ENCODE measurements at places on chromosomes 6 and 20.

DNA sequence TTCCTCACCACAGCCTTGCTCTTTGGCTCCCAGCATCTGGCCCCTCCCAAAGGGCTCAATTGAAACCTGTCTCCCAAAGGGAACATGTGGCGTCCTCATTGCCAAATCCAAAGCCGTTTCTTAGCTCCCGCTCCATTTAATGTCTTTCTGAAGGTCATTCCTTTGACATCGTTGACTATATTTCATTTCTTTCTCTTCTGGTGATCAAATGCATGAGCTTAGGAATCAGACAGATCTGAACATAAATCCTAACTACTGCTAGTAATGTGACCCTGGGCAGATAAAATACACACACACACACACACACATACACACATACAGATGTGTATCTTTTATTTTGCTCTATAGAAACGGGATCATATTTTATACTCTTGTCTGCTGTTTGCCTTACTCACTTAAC is 964.7 kb upstream of the FLRT3 start:
- no peak for DNase-seq

DNA sequence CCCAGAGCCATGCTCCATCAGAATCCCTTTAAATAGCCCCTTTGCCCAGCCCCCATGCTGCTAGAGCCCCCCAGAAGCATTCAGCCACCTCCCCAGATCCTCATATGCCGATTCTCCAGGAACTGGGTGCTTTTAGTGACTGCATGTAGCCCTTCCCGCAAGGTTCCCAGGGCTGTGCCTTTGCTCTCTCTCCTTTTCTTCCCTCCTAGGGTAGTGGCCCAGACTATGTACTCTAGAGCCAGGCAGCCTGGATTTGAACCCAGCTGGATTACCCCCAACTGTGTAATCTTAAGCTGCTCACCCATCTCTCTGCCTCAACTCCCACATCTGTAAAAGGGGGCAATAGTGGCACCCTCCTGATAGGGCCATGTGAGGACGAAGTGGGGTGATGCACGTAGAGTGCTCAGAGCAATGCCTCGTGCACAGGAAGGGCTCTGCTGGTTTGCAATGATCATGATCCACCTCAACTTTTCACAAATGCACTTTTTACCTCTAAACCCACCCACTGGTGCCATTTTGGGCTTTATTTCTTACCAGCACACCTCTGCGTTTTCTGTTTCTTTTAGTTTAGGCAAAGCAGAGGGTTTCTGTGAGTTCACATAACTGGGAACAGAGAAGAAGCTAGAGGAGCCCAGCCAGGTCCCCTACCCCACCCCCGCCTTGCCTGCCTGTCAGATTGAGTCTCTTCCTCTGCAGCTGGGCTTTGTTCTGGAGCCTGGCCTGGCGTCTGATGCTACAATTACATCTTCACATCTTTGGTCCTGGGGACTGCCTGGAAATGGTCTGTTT is 396.5 kb downstream of the RNGTT start:
- no peak for DNase-seq

DNA sequence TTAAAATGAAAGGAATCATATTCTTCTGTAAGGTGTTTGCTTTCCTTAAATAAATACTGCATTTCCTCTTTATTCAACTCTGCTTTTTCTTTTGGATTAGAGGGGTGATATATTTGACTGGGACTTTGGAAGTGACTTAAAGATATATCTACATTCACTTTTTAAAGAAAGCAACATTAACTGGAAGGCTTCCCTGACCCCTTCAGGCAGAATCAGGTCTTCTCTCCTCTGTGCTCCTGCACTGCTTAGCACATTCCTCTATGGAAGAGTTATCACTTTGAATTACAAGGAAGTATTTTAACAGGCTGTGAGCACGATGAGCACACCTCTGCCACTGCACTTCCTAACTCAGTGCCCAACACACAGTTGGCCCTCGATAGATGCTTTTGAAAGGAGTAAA is 59.2 kb upstream of the POU3F2 start:
- no peak for DNase-seq

DNA sequence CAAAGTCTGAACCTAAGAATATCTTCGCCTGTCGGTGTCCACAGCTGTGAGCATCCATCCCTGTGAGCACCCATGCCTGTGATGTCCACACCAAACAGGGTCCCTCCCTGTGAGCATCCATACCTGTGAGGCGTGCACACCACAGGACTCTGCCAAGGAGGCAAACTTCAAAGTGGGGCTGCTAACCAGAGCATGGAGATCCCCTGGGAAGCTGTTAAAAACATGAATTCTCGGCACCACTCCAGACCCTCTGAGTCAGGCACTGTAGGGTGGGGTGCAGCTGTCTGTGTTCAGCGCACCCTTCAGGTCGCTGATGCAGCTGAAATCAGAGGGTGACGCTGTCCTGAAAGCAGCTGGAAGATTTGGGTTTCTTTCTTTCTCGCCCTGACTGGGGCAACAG is 85.4 kb upstream of the NXT1 start:
- DNase-seq = no peak

GRCh38 chr6:33628401-33628964 is 7.4 kb downstream of the ITPR3 start:
- no peak for DNase-seq

DNA sequence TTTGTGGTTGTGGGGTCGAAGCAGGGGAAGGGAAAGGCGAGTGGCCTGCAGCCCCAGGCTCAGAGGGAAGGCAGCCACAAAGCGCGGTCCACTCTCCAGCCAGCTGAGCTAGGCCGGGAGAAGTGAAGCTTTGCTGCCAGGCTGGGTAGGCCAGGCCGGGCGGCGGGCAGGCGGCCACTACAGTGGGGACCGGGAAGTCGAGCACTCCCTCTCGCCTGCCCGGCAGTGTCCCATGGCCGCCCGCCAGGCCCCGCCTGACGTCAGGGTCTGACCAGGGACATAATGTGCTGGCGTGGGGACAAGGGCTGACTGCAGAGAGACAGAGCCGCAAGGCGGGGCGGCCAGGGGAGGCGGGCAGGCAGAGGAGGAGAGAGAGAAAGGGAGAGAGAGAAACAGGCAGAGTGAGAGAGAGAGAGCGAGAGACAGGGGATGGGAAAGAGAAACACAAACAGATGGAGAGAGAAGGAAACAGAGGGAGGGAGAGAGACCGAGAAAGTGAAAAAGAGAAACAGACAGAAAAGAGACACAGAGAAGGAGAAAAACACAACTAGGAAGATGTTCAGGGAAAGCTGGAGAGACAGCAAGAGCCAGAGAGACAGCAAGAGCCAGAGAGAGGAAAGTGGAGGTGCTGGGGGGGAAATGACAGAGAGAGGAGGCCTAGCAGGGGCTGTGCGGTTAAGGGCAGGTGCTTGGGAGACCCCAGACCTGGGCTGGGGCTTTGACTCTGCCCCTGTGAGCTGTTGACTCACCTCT is 94.5 kb upstream of the PTPN1 start:
- DNase-seq = peak; percentile 87

DNA sequence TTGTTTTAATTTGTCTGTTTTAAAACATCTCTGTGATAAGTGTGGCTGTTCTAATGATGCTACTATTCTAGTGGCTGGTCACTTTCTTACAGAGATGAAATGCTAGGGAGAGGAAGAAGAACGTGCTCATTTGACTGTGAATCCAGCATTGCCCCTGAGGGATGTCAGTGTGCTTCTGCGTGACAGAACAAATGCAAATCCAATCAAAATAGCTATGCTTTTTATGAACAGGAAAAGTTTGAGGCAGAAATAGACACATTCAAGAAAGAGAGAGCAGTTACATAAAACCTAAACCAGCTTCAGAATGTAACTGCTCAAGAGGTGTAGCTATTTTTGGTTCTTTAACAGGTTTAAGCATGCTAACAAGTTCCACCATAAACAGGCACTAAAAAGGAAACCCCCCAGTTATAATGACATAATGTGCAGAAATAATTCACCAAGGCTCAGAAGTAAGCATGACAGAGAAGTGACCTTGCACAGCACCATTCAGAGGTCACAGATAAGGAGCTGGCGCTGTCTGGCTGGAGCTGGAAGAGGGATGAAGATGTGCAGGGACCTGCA is 385.3 kb downstream of the EPM2A start:
- no peak for DNase-seq

GRCh38 chr20:46799781-46800408 is 90.4 kb downstream of the SLC2A10 start:
- no peak for DNase-seq

GRCh38 chr6:45986746-45987274 is 28.9 kb downstream of the CLIC5 start:
- no peak for DNase-seq

- no peak for DNase-seq
Measured at GRCh38 chr6:51289041-51289440, 470.4 kb downstream of the TFAP2B start.

GRCh38 chr6:93721386-93722048 is 302.2 kb upstream of the EPHA7 start:
- no peak for DNase-seq

DNA sequence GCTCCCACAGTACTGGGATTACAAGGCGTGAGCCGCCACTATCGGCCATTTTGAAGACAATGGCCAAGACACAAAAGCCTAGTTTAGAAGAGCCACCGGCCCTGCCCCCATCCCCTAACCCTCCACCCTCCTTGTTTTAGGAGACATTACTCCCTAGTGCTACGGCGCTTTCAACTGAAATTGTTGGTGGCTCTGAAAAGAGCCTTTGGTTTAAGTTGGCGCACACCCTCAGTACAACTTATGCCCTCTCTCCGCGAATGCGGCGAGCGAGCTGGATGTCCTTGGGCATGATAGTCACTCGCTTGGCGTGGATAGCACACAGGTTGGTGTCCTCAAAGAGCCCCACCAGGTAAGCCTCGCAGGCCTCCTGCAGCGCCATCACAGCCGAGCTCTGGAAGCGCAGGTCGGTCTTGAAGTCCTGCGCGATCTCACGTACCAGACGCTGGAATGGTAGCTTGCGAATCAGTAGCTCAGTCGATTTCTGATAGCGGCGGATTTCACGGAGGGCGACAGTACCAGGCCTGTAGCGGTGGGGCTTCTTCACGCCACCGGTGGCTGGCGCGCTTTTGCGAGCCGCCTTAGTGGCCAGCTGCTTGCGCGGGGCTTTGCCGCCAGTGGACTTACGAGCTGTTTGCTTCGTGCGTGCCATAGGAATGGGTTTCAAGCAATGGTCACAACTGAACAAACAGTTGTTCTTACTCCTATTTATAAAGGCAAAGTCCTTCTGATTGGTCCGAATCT is 114.9 kb upstream of the BTN3A2 start:
- DNase-seq = no peak

- DNase-seq = no peak
Measured at GRCh38 chr6:32664827-32665362, 1.6 kb downstream of the HLA-DQB1 start.

GRCh38 chr6:28865401-28866204 is 58.2 kb downstream of the TRIM27 start:
- no peak for DNase-seq

DNA sequence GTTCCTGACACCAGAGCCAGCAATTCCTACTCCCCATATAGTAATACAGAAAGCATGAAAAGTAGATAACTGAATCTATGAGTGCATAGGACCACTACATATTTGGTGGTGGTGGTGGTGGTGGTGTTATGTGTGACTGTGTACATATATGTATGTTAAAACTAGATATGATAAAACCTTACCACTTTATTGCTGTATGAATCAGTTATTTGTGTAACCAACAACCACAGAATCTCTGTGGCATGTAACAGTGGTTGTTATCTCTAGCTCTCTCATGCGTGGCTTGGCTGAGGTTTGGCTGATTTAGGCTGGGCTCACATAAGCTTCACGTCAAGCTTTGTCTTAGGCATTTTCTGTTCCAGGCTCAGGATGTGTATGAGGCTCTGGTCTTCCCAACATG is 55.7 kb downstream of the PLCB1 start:
- no peak for DNase-seq

DNA sequence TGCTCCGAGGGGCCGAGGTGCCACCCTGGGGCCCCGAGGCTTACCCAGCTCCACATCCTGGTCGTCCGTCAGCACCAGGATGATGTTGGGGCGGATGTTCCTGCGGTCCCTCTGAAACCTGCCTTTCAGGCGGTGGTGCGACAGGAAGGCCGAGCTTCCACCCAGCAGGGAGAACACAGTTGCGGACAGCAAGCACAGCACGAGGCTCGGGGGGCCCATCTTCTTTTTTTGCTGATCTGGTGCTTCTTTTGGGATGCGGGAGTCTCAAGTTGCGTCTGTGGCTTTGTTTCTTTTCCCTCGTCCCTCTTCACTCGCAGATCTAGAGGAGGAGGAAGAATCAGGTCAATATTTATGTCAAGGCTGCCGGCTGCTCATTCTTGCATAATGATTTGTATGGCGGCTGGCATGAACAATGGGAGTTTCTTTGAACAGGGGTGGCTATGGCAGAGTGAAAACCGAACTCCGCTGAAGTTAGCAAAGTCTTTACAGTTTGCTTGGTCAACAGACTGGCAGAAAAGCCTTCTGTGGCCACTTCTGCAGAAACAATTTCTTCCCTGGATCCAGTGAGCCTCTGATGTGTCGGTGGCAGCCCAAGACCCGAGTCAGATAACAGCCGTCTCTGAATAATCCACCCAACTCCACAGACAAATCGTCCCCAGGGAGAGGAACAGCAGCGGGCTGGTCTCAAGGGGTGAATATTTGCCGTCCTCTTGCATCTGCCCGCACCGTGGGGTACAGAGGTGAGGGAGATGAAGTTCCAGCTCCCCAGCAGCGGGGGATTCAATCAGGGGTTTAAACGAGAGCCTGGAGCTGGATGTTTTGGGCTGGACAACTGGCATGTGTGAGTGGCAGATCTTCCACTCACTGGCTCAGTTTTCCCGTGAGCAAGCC is 27.9 kb downstream of the SULF2 start:
- DNase-seq = no peak

GRCh38 chr6:36187446-36187845 is 9.1 kb upstream of the BRPF3 start:
- DNase-seq = no peak

DNA sequence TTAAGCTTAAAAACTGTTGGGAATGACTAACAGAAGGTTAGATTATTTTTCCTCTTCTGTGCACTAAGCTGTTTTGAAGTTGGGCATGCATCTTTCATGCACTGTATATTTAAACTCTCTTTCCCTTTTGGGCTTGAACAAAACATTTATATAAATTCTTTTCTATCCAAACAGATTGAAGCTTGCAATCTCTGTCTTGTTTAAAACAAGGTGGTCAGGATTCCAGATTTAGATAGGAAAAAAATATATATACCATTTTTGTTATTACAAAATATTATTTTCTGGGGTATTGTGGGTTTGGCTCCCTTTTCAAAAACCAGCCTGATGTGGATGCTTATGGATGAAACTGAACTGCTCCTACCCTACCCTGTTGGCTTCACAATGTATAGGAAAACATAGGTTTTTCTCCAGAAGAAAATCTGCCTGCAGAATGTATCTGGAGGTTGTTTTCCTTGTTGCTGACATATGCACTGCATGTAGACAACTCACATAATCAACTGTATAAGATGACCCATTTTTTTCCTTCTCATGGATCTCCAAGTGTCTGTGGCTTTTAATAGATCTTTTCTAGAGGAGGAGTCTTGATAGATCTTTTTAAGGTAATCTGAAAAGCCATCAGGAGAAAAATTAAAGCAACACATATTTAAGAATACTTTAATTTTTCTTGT is 146.3 kb downstream of the PRL start:
- no peak for DNase-seq

DNA sequence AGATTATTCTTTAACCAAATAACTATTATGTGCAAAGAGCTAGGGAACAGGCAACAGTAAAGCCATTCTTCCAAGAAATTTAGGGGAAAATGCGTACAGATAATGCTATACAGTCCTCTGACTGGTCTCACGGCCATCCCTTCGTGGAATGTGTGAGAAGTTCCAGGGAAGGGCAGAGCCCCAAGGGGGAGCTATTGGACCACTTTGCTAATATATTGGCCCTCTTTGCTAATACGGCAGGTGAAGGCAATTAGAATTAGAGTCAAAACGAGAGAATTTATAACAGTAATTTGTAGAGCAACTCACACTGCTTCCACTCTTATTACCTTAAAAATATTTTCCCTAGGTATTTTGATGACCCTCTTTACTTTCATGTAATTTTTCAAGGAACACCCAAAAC is 140.4 kb downstream of the IMPG1 start:
- no peak for DNase-seq
